Stimulated activated CD8-positive, alpha-beta memory T cell treated with anti-CD3 and anti-CD28 coated beads, Interleukin-12 subunit alpha, Interleukin-12 subunit beta, amount 100 ng/mL, for 1 hour (primary cell): ENCODE measurements at places on chromosomes 16 and 17.
A peak's percentile ranks its signal among the peaks of the same experiment; 100 is the strongest.

GRCh38 chr17:10716218-10716617 lies 13.6 kb downstream of the TMEM220 start:
- no peak for DNase-seq

DNA sequence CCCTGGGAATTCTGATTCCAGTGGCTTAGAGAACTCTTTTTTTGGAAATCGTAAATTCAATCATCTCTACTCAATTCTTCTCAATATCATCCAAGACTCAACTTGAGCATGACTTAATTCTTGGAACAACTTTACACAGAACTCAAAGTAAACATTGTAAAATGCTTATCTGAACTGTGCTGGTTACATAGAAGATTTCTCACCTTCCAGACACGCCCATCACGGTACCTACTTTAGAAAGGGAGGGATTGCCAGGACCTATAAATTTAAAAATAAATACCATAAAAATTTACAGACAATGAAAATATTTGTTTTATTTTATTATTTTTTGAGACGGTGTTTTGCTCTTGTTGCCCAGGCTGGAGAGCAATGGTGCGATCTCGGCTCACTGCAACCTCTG lies 26.5 kb downstream of the MAP1LC3B start:
- DNase-seq, result no peak

- no peak for DNase-seq
Observed at GRCh38 chr17:73066148-73066884, 26.2 kb downstream of the SLC39A11 start.

- no peak for DNase-seq
Observed at GRCh38 chr16:10997485-10997884, 53.1 kb downstream of the CLEC16A start.

- peak; percentile 65 for DNase-seq
Observed at GRCh38 chr16:1002399-1003166, 21.0 kb downstream of the SOX8 start.

DNA sequence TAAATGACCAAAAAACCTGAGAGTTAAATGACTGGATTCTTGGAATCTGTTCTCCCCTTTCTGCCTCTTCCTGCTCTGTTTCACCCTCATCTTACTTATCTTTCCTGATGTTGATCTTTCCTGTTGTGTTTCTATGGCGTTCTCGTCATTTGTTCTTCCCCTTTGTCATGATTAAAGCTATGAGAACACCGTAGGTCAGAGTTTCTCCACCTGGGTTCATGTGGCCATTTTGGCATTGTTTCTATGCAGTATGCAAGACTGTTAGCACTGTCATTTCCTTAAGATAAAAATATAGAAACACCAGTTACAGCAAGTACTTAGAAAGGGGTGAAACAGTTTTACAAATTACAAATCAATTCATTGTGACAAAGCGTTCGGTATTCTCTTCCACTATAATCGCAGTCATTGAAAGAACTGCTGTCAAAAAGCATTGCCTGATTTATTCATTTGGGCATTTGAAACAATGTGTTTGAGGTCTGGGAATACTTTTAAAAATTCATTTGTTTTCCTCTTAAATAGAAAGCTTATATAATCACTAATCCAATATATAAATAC lies 166.0 kb downstream of the PHKB start:
- no peak for DNase-seq

- no peak for DNase-seq
Observed at GRCh38 chr16:63422715-63423114, 1386.5 kb upstream of the CDH8 start.

DNA sequence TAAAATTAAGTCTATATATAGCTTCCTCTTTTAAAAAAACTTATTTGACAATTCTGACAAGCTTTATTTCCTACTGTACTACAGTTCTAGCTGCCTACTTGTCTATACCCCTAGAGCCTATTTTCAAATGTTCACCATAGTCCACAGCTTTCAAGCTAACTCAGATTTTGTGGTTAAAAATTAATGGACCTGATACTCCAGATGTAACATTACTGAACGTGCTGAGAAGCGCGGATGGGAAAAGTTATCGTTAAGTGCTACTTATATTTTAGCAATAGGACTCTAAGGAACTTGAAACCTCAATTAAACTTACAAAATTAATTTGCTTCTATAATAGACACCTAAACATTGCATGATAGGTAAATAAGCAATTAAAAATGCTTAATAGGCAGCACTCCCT lies 31.2 kb downstream of the GNA13 start:
- no peak for DNase-seq

- DNase-seq, result no peak
Observed at GRCh38 chr16:88327561-88328312, 55.0 kb upstream of the ZNF469 start.

DNA sequence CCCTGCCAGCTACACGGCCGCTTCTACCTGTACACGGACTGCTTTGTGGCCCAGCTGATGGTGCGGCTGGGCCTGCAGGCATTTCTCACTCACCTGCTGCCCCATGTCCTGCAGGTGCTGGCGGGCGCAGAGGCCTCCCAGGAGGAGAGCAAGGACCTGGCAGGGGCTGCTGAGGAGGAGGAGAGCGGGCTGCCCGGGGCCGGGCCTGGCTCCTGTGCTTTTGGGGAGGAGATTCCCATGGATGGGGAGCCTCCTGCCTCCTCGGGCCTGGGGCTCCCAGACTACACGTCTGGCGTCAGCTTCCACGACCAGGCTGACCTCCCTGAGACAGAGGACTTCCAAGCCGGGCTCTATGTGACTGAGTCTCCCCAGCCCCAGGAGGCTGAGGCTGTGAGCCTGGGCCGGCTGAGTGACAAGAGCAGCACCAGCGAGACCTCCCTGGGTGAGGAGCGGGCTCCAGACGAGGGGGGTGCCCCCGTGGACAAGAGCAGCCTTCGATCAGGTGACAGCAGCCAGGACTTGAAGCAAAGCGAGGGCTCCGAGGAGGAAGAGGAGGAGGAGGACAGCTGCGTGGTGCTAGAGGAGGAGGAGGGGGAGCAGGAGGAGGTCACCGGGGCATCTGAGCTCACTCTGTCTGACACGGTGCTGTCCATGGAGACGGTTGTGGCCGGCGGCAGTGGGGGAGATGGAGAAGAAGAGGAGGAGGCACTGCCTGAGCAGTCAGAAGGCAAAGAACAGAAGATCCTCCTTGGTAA lies 3.5 kb downstream of the WDR81 start:
- no peak for DNase-seq

DNA sequence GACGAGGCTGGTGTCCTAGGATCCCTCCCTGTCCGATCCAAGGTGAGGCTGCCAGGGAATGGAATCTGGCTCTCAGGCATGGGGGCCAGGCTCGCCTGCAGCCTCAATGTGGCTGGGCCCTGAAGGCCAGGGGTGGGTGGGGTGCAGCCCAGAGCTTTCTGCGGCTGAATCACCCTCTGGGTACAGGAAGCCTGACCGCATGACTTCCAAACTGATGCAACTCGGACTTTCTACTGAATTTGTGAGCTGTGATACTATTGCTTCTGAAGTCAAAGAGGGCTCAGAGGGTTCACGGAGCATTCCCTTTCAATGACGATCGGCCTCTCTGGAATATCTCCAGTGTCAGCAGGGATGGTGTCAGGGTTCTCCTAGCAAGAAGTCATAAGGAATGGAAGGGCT lies 123.7 kb downstream of the METRNL start:
- no peak for DNase-seq

- no peak for DNase-seq
Observed at GRCh38 chr17:66430846-66431795, 128.7 kb downstream of the PRKCA start.

DNA sequence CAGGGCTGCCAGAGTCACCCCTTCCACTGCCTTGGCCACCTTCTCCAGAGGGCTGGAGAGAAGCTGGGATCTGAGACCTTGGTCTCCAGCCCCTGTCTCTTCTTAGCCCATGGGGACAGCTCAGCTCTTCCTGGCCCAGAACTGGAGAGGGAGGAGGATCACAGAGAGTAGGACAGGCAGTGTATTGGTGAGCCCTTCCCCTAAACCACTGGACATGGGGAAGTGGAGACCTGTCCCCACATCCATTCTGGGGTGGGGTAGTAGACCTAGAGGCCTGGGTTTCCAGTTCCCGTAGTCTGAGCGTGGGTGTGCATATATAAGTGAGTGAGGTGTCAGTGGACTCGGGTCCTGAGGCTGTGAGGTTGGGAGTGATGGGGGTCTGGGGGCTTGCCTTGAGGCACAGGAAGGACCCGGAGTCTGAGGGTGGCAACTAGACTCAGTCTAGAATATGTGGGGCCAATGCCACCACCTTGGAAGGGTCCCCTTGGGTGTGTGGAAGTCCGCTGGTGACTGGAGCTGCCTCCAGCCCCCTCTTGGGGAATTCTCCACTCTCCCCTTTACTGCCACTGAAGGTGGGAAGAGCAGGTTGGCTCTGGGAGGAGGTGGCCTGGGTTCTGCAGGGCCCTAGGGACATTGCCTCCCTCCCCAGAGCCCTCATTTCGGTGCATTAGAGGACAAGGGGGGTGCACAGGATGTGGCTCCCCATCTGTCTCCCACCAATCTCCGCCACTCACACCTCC lies 19.9 kb downstream of the GJD3 start:
- no peak for DNase-seq

DNA sequence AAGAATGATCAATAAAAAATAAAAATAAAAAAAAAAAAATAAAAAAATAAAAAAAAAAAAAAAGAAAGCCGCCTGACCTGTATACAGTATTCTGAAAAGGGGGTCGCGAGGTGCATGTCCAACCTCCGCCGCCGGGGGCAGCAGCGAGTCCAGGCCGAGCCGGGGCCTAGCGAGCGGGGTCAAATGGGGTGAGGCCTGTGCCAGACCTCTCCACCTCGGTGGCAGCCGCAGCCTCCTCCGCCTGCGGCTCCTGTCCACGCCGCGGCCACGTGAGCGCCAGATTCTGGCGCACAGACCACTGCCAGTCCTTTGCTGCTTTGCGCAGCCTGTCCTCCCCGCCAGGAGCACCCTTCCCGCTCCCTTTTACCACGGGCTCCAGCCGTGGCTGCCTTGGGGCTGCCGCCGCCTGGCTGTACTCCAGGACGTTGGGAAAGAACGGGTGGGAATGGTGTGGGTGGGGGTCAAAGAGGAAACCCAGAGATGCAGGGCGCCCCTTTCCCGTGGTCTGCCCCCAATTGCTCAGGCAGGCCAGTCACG lies 2.4 kb upstream of the BCKDK start:
- DNase-seq, result peak; percentile 67

DNA sequence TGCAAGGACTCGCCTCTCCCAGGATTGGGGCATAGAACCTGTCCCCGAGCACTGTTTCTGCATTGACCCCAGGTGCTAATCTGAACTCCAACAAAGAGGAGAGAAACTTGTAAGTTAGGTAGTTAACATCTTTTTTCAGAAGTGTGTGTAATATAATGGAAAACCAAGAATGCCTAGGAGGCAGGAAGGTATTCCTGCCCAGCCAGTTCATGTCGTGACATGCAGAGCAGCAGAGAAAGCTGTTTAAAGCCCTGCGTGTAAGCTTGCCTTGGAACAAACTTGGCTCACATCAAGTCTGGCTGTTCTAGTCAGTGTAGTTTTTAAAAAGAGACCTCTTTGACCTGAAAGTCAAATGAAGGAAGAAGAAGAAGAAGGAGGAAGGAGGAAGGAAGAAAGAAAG lies 2.1 kb upstream of the GNA13 start:
- DNase-seq, result no peak

- no peak for DNase-seq
Observed at GRCh38 chr16:30691907-30692306, 7.1 kb upstream of the SRCAP start.

- DNase-seq, result no peak
Observed at GRCh38 chr16:81492965-81493754, 48.6 kb downstream of the CMIP start.

DNA sequence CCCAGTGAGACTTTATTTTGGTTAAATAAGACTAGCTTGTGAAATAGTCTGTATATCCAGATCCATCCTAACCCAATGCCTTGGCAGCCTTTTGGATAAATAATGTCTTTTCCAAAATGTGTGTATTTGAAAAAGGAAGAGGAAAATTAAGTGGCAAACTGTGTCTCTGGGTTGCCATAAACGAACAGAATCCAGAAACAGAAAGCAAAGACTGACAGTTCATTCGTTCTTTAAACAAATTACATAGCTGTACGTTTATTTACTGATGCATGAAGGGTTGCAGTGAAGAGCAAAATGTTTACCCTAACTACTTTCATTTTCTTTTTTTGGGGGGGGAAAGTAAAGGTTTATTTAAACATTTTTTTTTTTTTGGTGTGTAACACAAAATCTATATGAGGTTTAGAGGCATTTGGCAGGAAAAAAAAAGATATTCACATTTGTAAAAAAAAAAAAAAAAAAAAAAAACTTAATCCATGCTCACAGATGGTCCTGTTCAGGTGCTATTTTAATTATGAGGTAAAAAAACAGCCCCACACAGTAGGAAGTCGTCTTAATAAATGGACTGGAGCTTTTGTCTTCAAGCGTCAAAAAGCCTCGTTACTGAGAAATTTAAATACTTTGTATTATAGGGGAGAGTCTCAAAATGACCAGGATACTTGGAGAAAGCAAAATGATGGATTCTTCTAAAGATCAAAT lies 245.9 kb downstream of the FTO start:
- no peak for DNase-seq

DNA sequence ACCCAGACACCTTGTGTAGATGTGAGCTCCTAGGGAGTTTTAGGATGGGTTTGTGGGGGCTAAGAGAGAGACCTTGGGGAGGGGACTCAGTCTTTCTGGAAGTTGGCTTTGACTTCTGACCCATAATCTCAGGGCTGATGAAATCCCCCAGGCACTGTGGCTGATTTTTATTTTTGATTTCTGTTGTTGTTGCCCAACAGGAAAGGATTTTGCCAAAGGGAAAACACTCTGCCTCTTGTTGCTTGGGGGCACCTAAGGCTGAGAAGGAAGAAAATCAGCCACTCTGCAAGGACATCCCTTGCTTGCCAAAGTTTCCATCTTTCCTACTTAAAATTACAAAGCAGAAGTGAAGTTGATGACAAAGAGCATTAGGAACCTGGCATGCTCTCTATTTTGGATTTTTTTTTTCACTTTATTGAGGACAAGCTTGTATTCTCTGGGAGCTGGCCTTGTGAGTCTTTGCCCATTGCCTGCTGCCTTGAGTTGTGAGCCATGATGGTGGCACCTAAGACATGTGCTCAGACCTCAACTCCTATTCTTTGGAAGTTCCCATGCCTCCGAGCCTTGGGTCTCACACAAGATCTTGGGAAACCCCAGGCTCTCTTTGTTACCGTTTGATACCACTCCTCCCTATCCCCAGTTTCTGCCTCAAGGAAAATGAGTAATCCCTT lies 3.2 kb upstream of the C1QTNF1 start:
- DNase-seq, result no peak

DNA sequence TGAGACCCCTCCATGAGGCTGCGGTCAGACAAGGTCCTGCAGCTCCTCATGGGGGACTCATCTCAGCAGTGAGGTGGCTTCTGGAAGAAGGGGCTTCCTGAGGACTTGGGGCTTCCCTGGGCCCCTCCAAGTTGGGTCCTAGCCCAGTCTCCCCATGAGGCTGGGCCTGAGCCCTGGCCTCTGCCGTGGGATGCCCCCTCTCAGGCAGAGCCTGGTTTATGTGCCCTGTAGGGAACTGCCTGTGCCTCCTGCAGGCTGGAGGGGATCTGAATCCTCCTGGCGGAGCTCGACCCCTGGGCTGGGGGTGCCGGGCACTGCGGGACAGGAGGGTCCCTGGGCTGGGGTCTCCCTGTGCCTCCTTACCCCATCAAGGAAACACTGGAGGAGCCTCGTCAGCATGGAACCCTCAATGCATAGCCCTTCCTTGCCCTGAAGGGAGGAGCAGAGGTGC lies 45.8 kb downstream of the TNFRSF13B start:
- DNase-seq, result no peak
